ENCODE measurements at places on chromosomes 2 and 18.

DNA sequence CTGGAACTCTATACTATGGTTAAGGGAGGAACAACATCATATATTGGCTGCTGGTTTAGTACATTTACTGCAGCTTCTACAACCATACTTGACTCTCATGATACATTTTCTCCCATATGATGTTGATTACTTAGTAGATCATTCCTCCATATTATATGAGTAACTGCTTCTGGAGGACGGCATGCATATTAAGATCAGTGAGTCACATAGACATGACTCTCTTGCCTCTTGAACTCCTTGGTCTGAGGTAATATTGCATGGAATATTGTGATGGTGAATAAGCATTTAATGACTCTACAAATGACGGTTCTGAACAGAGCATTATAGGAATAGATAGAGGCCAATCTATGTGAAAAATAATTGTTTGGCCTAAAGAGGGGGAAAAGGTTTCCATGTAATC lies 418.8 kb upstream of the SPHKAP start:
- DNase-seq, result no peak

DNA sequence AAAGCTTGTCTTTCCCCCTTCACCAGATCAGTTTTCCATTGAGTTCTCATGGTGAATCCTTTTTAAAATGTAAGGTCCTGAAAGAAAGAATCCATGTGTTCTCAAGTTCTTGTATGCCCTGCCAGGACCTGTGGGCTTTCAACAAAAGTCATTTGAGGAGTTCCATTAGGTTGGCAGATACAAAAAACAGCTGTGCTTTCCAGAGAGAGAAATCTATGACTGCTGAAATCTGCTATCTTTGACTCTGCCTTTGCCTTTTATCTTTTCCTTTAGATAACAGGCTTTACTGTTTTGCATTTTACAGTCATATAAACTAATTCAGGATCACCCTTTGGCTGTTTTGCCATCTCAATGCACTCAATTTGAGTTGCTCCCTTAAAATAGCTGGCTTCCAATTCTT lies 59.7 kb downstream of the CXCR4 start:
- DNase-seq, result no peak

DNA sequence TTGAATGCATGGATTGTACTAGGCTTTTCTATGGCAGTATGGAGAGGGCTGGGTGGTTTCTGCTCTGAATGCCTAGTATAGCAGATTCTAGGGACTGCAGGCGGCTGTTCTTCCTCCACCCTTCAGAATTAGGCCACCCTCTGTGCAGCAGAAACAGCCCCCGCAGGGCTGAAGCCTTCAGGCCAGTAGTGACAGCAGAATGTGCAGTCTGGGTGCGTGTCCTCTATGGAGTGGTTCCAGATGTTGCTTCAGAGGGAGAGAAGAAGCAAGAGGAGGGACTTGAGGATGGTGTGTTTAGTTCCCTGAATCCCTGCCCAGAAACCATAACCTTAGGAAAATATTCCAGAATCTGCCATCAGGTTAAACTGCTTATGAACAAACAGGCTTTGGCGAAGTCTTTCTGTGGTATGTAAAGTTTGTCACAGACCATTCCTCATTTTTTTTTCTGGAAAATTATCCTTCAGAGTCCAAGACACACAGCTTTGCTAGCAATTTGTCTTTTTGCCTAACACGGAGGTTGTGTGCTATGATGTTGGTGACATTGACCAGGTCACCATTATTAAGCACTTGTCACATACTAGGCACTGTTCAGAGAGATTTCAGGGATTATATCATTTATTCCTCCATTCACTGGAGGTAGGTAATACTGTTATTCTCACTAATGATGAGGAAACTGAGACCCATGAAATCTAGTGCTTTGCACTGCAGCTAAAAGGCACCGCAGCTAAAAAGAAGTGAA lies 21.1 kb downstream of the CASP10 start:
- no peak for DNase-seq

DNA sequence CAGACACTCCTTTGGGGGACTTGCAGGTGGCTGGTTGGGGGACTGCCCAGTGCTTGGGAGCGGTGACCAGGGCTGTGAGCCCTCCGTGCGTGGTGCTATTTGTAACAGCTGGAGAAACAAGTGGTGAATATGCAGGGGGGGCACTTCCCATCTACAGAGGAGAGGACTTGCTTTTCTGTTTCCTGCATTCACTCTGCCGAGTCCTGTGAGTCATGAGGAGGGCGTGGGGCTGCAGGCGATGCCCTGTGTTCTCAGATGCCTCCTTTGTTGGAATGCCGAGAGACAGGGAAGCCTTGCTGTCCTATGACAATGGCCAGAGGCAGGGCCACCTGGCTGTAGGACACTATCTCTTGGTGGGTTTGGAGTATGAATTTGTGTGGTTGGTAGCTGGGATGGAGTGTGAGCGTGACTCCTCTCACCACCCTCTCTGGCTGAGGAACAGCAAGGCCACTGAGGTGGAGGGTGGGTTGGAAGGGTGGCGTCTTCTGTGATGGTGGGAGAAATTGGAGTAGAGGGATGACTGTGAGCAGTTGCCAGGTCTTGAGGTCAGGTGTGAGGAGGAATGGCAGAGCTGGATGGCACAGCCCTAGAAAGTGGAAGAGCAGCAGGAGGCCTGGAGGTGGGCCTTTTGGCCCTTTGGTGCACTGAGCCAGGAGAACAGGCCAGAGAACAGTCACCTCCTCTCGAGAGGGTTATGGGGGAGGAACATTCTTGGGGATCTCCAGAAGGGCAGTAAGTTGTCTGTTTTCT lies 24.3 kb downstream of the FHOD3 start:
- no peak for DNase-seq

DNA sequence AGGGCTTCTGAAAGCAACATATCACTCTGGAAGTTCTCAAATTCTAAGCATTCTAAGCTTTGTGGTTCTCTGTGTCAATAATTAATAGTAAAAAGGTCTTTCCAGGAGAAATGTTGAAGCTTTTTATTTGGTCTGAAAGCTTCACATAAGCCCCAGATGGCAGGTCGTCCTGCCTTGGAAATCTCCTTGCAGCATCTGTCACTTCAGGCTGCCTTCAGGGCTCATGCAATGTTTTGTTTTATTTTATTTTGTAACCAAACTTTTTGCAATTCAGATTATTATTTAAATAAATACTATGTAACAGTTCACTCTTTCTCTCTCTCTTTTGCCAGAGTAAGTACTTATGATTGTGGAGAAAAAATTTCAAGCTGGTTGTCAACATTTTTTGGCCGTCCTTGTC lies 46.7 kb upstream of the FHOD3 start:
- no peak for DNase-seq

DNA sequence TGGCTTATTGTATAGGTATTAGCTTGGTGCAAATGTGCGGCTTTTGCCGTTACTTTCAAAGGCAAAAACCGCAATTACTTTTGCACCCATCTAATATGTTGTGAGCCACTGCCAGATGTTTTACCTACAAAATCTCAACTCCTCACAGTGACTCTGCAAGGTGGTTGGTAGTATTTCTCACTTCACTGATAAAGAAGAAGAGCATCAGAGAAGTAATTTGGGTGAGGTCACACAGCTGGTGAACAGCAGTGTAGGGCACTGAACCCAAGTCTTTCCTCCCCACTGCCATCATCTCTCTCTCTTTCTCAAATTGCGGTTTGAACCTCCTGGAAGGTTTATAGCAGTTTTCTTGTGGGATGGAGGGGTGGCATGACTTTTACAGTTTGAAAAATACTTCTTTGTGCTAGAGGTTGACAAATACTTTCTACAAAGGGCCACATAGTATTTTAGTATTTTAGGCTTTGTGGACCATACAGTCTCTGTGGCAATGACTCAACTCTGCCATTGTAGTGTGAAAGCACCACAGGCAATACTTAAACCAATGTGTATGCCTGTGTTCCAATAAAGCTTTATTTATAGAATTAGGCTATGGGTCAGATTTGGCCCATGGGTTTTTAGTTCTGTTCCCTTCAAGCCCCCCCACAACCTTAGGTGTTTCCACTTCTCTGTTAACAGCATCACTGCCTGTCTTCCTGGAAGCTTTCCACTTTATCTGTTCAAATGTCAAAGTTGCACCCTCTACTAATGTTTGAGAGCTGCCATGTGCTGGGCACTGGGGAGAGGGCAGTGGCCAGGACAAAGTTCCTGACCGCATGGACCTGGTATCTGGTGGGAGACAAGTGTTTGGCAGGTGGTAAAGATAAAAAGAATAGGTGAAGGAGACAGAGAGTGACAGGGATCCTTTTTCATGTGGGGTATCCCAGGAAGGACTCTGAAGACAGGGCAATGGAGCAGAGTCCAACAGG lies 30.1 kb downstream of the FHOD3 start:
- DNase-seq, result no peak

GRCh38 chr2:15670981-15671380 lies 79.3 kb downstream of the DDX1 start:
- DNase-seq, result no peak

DNA sequence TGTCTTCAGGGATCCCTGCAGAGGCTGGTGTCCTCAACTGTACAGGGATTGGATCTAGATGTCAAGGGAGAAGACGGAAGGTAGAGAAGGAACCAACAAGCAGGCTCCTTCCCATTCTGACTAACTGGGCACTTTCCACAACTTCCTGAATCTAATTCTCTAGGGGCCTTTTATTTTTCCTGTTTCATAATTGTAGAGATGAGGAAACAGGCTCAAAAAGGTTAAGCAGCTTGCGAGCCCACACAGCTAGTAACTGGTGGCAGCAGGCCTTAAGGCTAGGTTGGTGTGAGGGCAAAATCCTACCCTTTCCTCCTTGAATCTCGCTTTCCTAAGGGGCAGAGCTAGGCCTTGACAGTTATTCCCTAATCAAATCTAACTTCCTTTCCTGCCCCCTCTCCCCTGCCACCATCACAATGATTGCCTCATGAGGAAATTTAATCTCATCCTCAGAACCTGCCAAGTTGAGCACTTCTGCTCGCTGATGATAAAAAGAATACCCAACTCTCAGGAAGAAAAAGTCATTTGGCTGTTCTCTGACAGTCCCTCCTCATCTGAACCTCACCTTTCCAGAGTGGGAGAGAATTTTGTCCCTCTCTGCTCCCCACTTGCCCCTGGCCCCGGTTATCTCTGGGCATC lies 35.7 kb upstream of the POLE4 start:
- no peak for DNase-seq

GRCh38 chr18:4251873-4252272 lies 203.2 kb downstream of the DLGAP1 start:
- no peak for DNase-seq

DNA sequence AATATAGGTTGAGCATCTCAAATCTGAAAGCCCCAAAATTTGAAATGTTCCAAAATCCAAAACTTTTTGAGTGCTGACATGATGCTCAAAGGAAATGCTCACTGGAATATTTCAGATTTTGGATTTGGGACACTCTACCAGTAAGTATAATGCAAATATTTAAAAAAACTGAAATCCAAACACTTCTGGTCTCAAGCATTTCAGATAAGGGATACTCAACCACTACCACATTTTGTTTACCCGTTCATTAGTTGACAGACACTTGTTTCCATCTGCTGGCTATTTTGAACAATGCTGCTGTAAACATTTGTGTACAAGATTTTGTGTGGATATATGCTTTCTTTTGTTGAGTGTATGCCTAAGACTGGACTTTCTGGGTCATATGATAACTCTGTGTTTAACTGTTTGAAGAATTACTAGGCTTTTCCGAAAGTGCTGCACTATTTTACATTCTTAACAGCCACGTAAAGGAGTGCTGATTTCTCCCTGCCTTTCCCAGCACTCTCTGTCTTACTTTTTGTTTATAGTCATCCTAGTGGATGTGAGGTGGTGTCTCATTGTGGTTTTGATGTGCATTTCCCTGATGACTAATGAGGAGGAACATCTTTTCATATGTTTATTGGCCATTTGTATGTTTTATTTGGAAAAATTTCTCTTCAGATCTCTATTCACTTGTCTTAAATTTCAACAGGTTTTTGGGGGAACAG lies 19.5 kb upstream of the DCDC2C start:
- DNase-seq, result no peak

DNA sequence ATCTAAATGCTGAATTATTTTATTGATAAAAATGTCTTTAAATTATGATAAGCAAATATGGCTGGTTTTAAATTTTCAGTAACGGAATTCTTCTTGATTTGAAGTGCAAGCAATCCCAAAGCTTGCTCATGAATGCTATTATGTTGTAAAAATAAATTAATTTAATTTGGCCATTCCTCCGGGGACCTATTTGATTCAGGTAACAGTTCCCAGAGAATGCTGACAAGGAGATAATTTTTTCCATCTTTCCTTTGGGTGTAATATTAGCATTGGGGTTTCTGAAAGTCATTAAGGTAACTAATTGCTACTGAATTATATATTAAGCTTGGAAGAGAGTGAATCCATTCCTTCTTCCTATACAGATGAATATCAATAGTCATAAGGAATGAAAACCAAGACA lies 12.5 kb upstream of the RMDN2 start:
- DNase-seq, result no peak

GRCh38 chr2:17270894-17271293 lies 247.3 kb downstream of the RAD51AP2 start:
- DNase-seq, result no peak

GRCh38 chr18:45651275-45651674 lies 36.0 kb downstream of the SLC14A2 start:
- DNase-seq, result no peak

- DNase-seq, result no peak
Measured at GRCh38 chr2:200863782-200864175, 679 bp downstream of the CLK1 start.
